ENCODE measurements at places on chromosomes 13 and 19. TPM values are rescaled to one million over a fixed set of nuclear protein-coding genes. Genes with fewer than 3 reads are reported as not detected.
A peak's percentile ranks its signal among the peaks of the same experiment; 100 is the strongest.

DNA sequence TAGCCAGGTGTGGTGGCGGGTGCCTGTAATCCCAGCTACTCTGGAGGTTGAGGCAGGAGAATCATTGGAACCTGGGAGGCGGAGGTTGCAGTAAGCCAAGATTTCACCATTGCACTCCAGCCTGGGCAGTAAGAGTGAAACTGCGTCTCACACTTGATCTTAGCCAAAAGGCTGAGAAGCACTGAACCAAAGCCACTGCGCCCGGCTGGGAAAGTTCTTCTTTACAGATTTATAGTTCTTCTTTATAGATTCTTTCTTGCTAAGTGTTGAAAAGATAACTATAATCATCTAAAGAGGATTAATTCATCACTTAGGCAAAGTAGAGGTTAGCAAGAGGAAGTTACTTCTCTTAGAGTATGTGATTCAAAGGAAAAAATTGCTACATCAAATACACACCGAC, 11.1 kb downstream of the ZNF417 start:
- no peak for DNase-seq

GRCh38 chr13:51524829-51525566, 59.3 kb upstream of the WDFY2 start:
- no peak for DNase-seq

DNA sequence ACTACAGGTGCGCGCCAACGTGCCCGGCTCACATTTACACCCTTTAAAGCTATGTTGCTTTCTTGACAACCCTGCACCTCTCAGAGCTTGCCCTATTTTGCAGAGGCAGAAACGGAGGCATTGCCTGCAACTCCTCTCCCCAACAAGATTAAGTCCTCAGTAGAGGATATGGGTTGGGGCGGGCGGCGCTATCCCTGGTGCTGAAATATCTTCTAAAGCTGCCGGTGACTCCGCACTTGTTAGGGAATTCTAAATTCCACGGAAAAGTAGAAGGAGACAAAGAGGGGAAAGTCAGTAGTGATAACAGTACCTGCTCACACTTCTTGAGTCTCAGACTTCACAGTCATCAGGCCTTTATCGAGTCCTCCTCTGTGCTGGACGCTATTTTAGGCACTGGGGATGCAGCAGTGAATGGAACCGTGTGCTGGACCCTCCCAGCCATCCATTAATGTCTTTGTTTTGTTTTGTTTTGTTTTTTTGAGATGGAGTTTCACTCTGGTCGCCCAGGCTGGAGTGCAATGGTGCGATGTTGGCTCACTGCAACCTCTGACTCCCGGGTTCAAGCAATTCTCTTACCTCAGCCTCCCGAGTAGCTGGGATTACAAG, 18.0 kb downstream of the SLC5A5 start:
- DNase-seq, result no peak

DNA sequence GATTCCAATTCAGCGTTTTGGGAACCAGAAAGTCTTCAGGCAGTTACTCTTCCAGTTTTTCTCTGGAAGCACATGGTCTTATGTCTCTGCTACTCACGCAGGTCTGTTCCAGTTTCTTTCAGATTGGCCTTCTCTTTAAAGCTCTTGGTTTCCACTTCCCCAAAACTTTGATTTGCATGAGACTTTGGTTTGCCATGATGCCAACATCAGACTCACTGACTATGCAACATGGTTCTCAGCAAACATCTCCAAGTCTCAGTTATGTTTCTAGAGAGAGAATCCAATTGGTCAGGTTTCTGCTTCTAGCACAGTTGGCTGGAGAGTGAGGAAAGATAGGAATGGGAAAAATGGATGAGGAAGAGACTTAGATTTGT, 3.1 kb downstream of the AKAP11 start:
- DNase-seq, result no peak

- DNase-seq, result no peak
Observed at GRCh38 chr13:31334994-31335557, 135.3 kb downstream of the B3GLCT start.

The ZNF552 gene
- 14.9 TPM for total RNA-seq

GRCh38 chr13:54574791-54575190, 1546.2 kb downstream of the OLFM4 start:
- no peak for DNase-seq

DNA sequence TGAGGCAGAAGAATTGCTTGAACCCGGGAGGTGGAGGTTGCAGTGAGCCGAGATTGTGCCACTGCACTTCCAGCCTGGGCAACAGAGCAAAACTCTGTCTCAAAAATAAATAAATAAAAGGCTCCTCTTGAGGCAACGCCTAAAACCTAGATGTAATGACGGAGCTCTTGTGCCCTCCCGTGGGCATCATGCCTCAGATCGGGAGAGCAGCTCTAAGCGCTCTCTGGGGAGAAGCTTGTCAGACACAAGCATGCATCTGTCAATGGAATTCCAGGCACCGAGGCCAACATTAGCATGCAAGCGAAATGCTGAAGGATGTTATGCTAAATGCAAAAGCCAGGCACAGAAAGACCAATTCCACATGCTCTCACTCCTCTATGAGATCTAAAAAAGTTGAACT, 45.6 kb upstream of the MRI1 start:
- DNase-seq, result peak; percentile 64

- no peak for DNase-seq
Observed at GRCh38 chr19:43784241-43784980, 3.6 kb upstream of the KCNN4 start.

DNA sequence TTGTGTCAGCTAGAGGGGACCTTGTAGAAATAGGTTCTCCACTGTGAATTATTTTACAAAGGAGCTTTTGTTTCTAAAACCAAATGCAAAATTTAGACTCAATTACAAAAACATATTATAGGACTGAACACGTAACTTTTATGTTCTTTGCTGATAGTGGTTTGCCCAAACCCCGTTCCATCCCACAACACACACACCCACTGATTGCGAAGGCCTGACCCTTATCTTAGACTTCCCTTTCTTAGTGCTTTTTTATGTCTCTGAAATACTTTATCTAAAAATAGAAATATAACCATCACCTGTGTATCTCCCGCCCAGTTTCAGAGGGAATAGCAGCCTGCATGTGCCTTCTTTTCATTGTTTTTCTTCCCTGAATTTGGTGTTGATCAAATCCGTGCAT, 13.0 kb downstream of the CCNA1 start:
- DNase-seq, result no peak

DNA sequence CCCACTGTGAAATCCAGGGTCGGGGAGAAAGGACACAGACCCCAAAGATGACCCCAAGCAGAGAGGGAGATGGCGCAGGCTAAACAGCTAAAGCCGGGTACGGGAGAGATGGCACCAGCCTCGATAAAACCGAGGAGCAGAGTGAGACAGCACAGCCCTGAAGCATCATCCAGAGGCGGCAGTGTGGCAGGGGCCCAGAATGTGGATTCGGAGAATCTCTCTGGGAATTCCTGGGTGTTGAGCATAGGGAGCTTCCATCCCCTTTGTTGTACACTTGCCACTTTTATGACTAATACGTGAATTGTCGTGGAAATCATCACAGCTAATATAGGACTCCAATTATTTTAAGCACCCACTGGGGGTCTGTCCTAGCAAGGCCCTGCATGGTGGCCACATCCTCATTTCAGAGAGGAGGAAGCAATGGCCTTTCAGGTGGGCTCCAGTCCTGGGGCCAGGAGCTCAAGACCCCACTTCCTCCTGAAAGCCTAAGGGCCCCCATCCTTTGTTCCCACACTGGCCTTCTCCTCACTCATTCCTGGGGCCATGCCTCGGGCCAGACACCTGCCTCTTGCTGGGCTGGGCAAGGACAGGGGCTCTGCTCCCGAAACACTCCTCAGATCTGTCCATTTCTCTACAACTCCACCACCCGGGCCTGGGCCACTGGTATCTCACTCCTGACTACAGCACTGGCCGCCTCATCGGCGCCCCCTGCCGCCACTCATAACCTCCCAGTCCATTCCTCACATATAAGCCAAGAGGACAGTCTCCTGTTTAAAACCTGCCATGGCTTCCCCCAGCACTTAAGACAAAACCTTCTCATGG, 29.3 kb upstream of the ATP1A3 start:
- peak; percentile 59 for DNase-seq

The ZIK1 gene
- total RNA-seq, result 21.5 TPM

GRCh38 chr13:25882466-25883357, 169.1 kb downstream of the SHISA2 start:
- no peak for DNase-seq

The CGB7 gene
- total RNA-seq, result not detected

The MAST1 gene
- total RNA-seq, result 230 TPM

DNA sequence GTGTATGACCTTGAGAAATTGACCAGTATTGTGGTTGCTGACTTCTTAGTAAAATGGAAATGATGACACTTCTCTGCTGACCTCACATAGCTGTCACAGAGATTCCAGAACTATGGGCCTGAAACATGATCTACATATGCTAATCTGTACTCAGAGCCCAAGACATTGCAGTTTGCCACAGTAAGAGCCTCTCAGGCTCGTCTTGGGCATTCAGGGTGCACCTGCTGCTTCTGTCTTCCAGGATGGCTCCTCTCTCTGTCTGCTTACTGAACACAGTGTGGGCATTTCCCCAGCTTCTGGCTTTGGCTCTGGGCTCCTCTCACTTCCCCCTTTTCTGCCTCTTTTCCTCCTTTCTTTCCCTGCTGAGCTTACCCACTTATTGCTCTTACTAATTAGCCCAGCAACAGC, 22.3 kb upstream of the SLC46A3 start:
- DNase-seq, result no peak

- no peak for DNase-seq
Observed at GRCh38 chr13:24660023-24660741, 20.0 kb upstream of the ATP12A start.

The CEACAM21 gene
- not detected for total RNA-seq

GRCh38 chr19:38135150-38135998, 88.6 kb downstream of the DPF1 start:
- no peak for DNase-seq

DNA sequence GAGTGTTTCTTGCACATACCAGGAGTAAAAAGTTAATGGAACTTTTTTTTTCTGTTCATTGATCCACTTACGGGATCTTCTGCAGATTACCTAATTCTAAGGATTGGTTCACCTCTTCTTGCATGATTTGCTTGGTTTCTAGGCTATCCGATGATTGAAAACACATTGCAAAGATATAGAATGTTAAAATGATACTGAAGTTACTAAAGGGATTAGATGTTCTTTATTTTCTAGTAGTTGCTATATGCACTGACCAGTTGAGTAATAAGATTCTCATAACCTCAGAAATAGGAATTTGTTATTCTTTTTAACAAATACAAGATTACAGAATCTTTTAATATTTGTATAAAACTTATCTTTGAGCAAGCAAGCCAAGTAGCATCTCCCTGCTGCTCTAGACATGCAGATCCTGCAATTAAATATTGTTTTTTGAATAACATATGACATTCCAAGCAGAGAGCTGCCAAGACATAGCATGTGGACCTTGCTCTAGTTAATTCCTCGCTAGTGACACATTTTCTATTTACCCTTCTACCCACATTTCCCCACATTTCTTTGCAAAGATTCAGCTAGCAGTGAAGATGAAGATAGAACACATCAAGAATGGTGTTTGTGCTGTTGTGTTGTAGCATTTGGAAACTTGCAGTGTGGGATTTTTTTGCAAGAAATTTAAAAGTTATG, 51.7 kb upstream of the RNF113B start:
- no peak for DNase-seq

GRCh38 chr13:95862408-95862807, 185.5 kb downstream of the DNAJC3 start:
- no peak for DNase-seq

The MCEMP1 gene
- not detected for total RNA-seq

The KLK12 gene
- 0.66 TPM for total RNA-seq

The GPR12 gene
- total RNA-seq, result 2.5 TPM

GRCh38 chr19:16626796-16627192, 1.2 kb downstream of the MED26 start:
- no peak for DNase-seq

DNA sequence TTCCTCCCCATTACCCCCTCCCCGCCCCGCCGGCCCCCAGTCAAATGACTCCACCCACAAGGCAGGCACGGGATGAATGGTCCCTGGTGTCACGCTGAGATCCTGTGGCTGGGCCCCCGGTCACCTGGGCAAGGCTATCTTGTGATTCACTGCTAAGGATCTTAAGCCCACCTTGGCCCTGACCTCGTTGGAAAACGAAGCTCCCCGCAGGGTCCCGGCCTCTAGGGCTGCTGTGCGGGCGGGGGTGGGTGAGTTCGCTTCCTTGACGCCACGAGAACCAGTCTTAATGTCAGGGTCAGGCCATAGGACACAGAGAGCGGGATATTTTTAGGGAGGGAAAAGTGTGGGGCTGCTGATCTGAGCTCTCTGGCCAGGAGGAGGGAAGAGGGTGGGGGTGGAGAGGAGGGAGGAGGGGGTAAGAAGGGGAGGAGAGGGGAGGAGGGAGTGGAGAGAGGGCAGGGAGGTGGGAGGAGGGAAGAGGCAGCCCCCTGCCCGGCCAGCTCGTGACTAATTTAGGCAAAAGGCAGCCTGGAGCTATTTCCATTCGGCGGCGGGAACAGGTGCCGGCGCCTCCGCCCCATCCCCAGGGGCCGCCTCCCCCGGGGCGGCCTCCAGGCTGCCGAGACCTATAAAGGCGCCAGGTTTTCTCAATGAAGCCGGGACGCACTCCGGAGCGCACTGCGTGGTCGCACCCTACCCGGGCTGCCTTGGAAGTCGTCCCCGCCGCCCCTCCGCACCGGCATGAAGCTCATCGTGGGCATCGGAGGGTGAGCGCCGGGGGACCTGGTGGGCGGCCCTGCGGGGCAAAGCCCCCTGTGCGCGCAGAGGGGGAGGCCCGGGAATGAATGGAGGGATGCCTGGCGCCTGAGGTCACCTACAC, at the start of gene NMRK2:
NMRK2 (plus strand) TSS at position 139 of the 880 bp plus-strand sequence; CDS start at position 742, 603 bp downstream.
- DNase-seq, result peak; percentile 51

- DNase-seq, result peak; percentile 91
Observed at GRCh38 chr19:48330012-48330681, 4.8 kb downstream of the EMP3 start.

- no peak for DNase-seq
Observed at GRCh38 chr13:20696073-20696472, 7.4 kb upstream of the IL17D start.

The LIM2 gene
- total RNA-seq, result not detected

DNA sequence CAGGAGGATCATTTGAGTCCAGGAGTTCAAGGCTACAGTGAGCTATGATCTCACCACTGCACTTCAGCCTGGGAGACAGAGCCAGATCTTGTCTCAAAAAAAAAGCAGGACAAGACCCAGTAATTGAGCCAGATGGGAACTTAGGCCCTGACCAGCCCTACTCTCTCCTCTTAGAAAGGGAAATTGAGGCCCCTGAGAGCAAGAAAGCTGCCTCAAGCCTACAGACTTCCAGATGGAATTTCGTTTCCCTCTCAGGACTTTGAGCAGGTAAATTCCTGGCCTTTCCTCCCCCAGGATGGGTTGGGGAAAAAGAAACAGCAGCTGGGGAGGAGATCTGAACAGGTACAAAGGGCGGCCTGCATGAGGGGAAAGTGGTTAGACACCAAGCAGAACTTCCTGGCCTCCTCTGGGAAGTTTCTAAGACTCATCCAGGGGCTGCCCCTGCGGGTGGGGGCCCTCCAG, 3.6 kb upstream of the BCL3 start:
- DNase-seq, result no peak

The ZNF835 gene
- total RNA-seq, result 2.7 TPM

The PLEKHG2 gene
- total RNA-seq, result 205 TPM

The ZNF575 gene
- 2.0 TPM for total RNA-seq

The ZNF222 gene
- 12.2 TPM for total RNA-seq

GRCh38 chr13:100234006-100234405, 145.1 kb downstream of the PCCA start:
- DNase-seq, result no peak
